SJSA1 (cell line): ENCODE measurements at places on chromosomes 1 and 21.

GRCh38 chr1:30283199-30283962, 440.0 kb downstream of the MATN1 start:
- no peak for DNase-seq

- no peak for DNase-seq
Observed at GRCh38 chr1:24749252-24749651, 4.0 kb downstream of the CLIC4 start.

DNA sequence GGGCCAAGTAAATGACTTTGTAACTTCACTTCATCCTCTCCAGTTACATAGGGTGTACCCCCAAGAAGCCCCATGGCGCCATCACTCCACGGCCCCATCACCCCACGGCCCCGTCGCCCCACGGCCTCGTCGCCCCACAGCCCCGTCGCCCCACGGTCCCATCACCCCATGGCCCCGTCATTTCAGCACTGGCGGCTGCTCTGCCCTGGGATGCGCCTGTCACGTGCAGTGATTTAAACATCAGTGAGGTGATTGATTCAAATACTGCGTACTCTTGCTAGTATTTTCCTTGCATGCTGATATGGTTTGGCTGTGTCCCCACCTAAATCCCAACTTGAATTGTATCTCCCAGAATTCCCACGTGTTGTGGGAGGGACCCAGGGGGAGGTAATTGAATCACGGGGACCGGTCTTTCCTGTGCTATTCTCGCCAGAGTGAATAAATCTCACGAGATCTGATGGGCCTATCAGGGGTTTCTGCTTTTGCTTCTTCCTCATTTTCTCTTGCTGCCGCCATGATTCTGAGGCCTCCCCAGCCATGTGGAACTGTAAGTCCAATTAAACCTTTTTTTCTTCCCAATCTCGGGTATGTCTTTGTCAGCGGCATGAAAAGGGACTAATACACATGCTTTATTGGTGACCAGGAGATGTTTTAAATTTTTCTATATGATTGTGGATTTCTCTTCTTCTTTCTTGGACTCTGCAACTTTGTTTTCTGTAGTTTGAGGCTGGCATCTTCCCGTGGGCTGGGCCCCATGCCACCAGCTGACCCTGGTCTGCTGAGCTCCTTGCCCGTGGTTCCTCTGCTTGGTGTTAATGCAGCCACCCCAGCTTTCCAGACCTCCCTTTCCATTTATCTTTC, 50.1 kb upstream of the PCBP3 start:
- no peak for DNase-seq

DNA sequence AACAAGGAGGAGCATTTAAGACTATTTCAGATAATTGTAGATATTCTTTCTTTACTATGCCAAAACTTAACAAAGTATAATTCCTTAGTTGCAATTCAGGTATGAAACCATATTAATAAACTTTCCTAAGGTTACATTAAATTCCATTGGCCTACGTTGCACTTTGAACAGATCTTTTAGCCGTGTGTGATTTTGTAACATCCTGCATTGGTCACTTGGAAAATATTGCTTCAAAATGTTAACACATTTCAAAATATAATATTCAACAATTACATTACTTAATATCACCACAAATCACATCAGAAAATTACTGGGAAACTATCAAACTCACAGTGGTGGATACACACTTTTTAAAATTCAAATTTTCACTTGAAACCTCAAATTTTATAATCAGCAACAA, 20.2 kb downstream of the ETS2 start:
- DNase-seq: no peak

GRCh38 chr1:115826628-115827027, 14.3 kb downstream of the NHLH2 start:
- no peak for DNase-seq

- DNase-seq: no peak
Observed at GRCh38 chr1:9629445-9630201, 21.9 kb upstream of the PIK3CD start.

GRCh38 chr1:205355075-205355453, 1.7 kb downstream of the KLHDC8A start:
- no peak for DNase-seq
